Activated CD8-positive, alpha-beta memory T cell treated with anti-CD3 and anti-CD28 coated beads for 4 hours (primary cell): ENCODE measurements at places on chromosomes 7 and 10.

- DNase-seq: no peak
These were observed 139.3 kb downstream of the C1GALT1 start for GRCh38 chr7:7321681-7322080.

- DNase-seq: no peak
These were observed 157.4 kb downstream of the EVX1 start for GRCh38 chr7:27399791-27400567.

DNA sequence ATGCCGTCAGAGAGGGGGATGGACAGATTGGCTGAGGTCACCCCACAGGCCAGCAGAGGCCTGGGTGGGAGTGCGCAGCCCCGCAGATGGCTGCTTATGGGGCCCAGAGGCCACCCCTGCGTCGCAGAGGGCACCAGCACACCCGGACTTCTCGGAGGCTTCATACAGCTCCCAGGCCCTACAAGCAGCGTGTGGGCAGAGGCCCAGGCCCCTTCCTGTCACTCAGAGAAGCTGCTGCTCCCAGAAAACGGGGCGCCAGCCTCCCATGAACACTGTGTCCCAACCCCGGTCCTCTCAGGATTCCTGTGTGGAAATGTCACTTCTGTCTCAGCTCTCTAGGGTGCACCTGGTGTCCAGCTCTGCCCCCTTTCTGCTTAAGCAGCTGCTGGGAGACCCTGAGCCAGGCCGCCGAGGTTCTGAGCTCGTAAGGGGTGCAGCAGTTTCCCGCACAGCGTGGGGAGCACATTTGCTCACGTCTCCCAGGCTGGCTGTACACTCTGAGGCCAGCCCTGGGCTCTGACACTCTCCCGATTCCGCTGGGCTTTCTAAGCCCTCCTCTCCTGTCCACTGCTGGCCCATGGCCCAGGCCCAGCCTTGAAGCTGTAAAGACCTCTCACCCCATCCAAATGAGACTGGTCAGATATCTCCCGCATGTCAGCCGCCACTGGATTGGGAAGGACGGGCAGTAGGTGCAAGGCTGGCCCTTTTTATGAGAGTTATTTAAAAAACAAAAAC is 6.8 kb downstream of the GPR146 start:
- no peak for DNase-seq

DNA sequence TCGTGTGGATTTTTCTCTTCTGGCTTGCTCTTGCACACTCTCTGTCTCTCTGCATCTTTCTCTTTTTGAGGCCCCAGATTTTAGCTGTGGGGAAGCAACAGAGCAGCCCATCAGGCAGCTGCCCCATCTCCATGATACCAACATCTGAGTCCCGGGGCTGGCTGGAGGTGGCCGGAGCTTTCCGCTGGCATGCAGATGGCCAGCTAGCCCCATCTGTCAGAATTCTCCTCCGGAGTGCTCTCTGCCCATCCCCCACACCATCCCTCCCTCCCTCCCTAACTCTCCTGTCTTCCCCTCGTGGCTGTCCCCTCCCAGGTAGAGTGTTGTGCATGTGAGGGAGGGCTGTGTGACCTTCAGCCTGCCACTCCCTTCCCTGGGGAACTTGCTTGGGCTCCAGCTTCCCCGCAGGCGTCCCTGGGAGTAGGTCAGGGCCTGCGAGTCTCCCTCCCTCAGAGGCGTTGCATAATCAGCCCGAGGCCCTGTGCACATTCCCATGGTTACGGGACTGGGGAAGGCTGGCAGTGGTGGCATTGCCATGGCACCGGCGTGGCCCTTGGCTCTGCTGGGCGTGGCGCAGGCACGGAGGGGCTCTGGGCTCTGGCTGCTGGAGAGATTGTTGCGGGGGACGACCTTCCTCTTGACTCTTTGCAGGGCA is 24.7 kb downstream of the GHRHR start:
- no peak for DNase-seq

DNA sequence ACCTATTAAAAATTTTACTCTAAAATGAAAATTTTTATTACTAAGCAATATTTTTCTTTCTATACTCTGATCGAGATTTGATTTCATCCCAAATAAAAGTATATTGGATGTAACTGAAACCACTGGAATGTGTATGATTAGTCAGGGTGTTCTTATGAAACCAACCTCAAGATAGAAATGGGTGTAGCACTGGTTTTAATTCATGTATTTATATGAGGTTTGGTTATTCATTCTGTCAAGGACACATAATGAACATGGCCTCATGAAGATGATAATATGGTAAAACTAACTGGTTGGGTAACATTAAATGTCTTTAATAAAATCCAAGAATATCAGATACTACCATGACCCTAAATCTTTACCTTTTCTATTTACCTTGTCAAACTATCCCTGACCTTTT is 197.7 kb downstream of the SEMA3A start:
- DNase-seq: no peak

- DNase-seq: no peak
These were observed 2.8 kb downstream of the MRM2 start for GRCh38 chr7:2239242-2239641.

DNA sequence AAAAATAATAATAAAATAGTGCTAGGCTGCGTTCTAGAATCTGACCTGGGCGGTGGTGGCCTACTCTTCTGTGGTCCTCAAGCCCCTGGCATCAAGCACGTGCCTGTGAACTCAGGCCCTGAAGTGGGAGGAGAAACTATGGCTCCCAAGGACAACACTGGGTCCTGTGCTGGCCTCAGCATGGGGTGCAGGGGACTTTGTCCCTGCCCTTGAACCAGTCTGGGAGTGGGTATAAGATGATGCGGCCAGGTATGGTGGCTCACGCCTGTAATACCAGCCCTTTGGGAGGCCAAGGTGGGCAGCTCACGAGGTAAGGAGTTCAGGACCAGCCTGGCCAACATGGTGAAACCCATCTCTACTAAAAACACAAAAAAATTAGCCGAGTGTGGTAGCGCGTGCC is 5.5 kb downstream of the ZP3 start:
- no peak for DNase-seq

- DNase-seq: no peak
These were observed 82.9 kb upstream of the OGDHL start for GRCh38 chr10:49844775-49845595.
